EL (cell line): ENCODE measurements at places on chromosomes 1 and 21.
A peak's percentile ranks its signal among the peaks of the same experiment; 100 is the strongest.

DNA sequence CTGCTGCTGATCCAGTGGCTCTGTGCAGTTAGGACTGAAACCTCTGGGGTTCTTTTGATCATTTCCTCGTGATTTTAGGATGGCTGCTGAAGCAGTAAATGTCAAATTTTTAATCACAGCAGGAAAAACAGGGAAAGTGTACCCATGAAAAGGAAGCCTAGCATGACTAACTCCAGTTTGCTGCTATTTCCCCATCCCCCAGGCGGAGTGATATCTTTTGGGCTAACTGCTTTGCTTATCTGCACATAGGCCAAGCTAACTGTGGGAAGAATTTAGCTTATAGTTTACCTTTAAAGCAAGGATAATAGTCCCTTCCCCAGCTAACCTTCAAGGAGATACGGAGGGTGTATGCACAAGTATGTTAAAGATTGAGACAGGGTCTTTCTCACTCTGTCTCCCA lies 149.8 kb upstream of the TNR start:
- no peak for DNase-seq

DNA sequence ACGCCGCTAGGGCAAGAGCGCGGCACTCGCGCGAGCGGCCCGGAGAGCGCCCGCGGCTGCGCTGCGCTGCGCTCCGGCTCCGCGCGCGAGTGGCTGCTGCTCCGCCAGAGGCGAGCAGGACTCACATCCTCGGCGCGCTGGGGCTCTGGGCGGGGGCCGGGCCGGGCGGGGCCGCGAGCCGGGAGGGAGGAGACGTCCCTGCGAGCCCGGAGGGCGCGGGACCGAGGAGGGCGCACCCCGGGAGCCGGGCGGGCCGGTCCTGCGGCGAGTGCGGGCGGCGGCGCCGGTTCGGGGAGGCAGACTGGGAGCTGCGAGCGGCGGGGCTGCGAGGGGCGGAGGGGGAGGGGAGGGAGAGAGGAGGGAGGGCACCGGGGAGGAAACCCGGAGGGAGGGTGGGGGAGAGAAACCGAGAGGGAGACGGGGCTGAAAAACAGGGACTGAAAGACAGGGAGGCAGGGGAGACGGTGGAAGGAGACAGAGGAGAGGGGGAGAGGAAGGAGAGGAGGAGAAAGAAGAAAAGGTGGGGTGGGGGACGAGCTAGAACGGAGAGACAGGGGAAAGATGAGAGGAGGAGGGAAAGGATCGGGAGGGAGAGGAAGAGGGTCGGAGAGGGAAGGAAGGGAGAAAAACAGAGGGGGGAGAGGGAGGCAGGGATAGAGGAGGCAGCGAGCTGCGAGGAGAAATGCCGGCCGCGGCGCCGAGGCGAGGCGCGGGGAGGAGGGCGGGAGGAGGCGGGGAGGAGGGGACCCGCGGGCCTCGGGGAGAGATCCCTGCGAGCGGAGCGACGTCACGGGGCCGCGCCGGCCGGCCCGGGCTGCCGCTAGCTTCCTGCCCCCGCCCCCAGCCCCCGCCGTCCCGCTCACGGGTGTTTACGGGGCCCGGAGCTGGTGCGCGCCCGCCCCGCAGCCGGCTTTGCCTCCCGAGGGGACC lies at the start of gene CAMK2N1:
TSS of gene CAMK2N1 (minus strand) at position 684 of the 930 bp plus-strand sequence. CDS start 831 bp downstream, outside the sequence.
- peak; percentile 67 for DNase-seq

DNA sequence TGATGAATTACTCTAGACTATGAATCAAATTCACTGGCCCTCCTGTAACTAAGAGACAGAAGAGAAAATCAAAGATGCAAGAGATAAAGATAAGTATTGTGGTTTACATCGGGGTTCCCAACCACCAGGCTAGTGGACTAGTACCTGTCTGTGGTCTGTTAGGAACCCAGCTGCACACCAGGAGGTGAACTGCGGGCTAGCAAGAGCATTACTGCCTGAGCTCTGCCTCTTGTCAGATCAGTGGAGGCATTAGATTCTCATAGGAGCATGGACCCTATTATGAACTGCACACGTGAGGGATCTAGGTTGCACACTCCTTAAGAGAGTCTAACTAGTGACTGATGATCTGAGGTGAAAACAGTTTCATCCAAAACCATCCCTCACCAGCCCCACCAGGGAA lies 58.9 kb upstream of the DUSP10 start:
- no peak for DNase-seq

- DNase-seq, result no peak
These were observed 56.7 kb upstream of the PALMD start for GRCh38 chr1:99589186-99589636.
